ENCODE measurements at places on chromosomes 16 and 17. TPM values are rescaled to one million over a fixed set of nuclear protein-coding genes. Genes with fewer than 3 reads are reported as not detected.

Gene CARHSP1
- total RNA-seq = 78.3 TPM

Gene KRTAP16-1
- not detected for total RNA-seq

GRCh38 chr17:39665642-39666224 is 584 bp downstream of the TCAP start:
- H3K4me3 ChIP-seq = no peak overlapping the region
- H3K4me1 ChIP-seq = no peaks in the 10 kb centered on the region
- H3K27me3 ChIP-seq = no peaks in the 10 kb centered on the region
- H3K36me3 ChIP-seq = no peaks in the 10 kb centered on the region
- no peak overlapping the region for H3K27ac ChIP-seq

GRCh38 chr17:56708220-56708558 is 114.7 kb downstream of the NOG start:
- H3K27ac ChIP-seq = no peak overlapping the region
- H3K4me3 ChIP-seq = no peak overlapping the region
- no peak for DNase-seq
- H3K27me3 ChIP-seq = no peaks in the 10 kb centered on the region

GRCh38 chr17:39186481-39187002 is 10.9 kb downstream of the CACNB1 start:
- H3K27ac ChIP-seq = no peak overlapping the region
- H3K36me3 ChIP-seq = no peaks in the 10 kb centered on the region
- no peak overlapping the region for H3K4me3 ChIP-seq
- DNase-seq = no peak

Gene INCA1
- 0.97 TPM for total RNA-seq

Gene GNGT2
- total RNA-seq = 1.3 TPM

All from right lobe of liver (tissue), 6 donors.